Brain pericyte (primary cell): ENCODE measurements at places on chromosomes 13 and 19.

- DNase-seq, result peak; percentile 54
Observed at GRCh38 chr13:75749407-75749806, 113.3 kb downstream of the LMO7 start.

GRCh38 chr13:42354241-42355091, 82.5 kb downstream of the AKAP11 start:
- peak; percentile 47 for DNase-seq

DNA sequence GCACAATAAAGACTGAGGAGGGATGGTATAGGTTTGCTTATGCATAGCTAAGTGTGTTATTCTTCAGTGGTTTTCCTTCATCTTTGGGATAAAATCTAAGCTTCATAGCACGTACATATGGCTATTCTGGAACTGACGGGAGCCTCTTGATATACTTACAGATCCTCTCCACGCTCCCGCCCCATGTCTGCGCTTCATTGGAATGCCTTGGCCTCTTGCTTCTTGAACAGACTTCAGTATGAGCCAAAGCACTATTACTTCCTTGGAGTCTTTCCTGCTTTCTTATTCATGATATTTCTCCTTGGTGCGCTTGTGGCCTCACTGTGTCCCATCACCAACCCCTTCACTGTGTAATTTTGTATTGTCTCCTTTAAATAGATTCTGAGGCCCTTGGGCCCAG, 111.1 kb upstream of the RNF113B start:
- no peak for DNase-seq

GRCh38 chr19:408441-408901, 476 bp downstream of the C2CD4C start:
- no peak for DNase-seq

GRCh38 chr13:62278271-62278670, 862.6 kb upstream of the PCDH20 start:
- no peak for DNase-seq

GRCh38 chr19:11338121-11338520, 1.3 kb downstream of the RAB3D start:
- no peak for DNase-seq

DNA sequence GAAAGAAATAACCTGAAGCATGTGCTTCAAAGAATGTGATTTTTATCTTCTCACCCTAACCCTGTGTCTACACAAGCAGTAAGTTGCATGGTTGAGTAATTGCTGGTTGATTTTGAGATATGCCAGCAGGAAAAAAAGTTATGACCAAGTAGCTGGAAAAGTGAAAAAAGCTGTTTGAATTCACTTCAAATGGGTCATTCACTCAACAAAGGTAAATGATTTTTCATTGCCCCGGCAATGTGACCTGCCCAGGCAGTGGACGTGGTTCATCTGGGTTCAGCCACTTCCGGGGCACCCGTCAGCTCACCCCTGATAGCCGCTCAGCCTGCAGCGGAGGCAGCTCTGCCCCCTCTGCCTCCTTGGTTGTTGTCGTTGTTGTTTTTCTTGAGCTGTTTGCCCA, 18.5 kb downstream of the TNFRSF19 start:
- DNase-seq, result no peak

DNA sequence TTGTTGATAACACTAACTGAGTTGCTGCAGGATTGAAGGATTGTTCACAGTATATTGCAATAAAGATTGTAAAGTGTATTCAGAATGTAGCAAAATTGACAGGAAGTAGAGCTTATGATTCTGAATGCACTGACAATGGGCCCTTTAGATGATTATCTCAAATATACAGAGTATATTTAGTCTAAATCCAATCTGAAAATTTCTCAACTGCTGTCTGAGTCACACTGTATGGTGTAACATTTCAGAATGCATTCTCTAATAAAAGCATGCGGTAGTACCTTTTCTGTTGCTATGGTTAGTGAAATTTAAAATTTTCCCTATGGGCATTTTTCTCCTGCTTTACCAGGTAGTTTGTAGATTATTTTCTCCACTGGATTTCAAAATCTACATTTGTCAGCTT, 365.2 kb downstream of the PCDH17 start:
- DNase-seq, result no peak

GRCh38 chr13:20311022-20311421, 78.9 kb upstream of the GJB6 start:
- DNase-seq, result no peak

GRCh38 chr19:39398297-39398864, 7.2 kb downstream of the MED29 start:
- DNase-seq, result no peak

DNA sequence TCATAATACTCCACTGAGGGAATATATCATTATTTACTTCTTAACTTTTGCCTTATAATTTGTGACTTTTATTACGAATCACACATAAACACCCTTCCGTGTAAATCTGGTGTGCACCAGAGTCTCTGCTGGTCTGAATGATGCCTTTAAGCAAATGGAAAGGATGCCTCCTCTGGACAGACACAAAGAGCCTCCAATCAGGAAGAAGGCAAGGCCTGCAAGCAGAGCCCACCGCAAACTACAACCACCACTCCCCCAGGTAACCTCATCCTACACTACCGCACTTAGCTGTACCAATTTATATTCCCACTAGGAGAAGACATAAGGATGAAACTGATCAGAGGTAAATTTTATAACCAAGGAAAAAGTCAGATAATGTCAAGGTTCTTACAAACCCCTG, 137.6 kb downstream of the KLF12 start:
- no peak for DNase-seq

DNA sequence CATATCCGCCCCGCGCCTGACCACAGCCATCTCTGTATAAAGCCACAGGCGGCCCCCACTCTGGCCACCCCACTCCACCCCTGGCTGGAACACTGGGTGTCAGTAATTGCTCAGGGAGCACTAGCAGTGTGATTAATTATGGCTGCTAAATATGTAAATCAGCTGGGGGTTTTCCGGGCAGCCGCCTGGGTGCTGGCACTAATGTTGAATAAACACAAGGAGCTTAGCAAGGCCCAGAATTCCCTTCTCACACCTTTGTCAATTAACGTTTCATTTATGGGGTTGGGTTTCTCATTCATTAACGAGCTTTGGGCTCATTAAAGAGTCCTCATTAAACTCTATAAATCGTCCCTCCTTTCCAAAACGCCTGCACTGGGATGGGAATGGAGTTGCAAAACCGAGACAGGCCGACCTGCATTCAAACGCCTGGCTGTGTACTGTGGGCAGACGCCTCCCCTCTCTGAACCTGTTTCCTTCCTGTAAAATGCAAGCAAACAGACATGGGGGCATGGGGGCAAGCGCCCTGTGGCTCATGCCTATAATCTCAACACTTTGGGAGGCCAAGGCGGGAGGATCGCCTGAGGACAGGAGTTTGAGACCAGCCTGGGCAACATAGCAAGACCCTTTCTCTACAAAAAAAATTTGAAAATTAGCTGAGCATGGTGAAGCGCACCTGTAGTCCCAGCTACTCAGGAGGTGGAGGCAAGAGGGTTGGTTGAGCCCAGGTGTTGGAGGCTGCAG, 17.7 kb upstream of the OLFM2 start:
- no peak for DNase-seq

- DNase-seq, result no peak
Observed at GRCh38 chr19:5246554-5247155, 94.0 kb downstream of the PTPRS start.

- DNase-seq, result no peak
Observed at GRCh38 chr13:77310579-77311279, 16.2 kb downstream of the MYCBP2 start.

DNA sequence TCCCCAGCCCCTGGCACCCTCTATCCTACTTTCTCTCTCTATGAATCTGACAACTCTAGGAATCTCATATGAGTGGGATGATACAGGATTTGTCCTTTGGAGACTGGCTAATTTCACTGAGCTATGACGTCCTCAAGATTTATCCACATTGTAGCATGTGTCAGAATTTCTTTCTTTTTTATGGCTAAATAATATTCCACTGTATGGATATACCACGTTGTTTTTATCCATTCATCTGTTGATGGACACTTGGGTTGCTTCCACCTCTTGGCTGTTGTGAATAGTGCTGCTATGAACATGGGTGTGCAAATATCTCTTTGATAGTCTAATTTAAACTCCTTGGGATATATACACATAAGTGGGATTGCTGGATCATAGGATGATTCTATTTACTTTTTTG, 24.0 kb upstream of the INSR start:
- no peak for DNase-seq

DNA sequence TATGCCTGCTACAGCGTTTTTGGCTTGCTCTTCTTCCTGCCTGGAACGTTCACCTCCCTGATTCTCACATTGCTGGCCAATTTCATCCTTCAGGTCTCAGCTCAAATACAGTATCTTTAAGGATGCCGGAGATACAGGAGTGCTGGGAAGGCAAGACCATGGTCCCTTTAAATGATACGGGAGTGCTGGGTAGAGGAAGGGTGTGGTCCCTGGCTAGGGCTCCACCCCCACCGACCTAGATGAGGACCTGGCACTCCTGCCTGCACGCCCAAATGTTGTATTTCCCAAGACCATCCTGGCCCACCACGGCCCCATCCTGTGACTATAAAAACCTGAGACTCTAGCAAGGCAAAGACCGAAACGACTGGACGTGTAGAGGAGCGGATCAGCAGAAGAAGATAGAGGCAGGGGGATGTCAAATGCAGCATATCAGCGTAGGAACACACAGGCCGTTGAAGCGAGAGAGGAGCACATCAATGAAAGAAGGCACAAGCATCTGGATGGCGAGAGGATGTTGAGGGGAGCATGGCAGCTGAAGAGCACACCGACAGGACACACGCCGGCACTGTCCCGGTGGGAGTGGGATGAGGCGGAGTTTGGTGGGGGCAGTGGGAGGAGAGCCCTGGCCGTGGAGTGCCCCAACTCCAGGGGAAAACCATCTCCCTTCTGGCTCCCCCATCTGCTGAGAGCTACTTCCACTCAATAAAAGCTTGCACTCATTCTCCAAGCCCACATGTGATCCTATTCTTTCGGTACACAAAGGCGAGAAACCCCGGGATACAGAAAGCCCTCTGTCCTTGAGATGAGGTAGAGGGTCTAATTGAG, 74.0 kb downstream of the PCDH9 start:
- no peak for DNase-seq

DNA sequence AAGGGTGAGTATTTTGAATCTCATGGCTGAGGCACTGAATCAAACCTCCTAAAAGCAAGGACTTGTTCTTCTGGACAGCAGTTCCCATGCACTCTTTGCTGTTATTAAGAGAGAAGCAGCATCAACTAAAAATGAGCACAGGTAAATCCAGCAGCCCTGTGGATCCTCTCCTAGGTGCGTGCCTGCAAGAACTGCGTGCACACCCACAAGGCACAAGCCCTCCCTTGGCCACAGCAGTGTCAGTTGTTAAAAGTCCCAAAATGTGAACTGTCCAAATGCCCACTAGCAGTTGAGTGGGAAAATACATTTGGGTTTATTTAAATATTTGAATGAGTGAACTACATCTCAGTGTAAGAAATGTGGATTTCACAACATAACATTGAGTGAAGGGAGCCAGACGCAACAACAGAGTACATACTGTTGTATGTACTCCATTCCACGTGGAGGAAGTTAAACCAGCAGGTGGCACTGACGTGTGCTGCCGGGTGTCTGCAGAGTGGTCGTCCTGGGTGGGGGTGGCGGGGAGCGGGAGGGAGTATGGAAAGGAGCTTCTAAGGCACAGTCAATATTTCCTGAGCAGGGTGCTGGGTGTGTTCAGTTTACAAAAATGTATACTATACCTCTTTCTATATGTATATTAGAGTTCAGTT, 266.4 kb downstream of the NALCN start:
- DNase-seq, result no peak

DNA sequence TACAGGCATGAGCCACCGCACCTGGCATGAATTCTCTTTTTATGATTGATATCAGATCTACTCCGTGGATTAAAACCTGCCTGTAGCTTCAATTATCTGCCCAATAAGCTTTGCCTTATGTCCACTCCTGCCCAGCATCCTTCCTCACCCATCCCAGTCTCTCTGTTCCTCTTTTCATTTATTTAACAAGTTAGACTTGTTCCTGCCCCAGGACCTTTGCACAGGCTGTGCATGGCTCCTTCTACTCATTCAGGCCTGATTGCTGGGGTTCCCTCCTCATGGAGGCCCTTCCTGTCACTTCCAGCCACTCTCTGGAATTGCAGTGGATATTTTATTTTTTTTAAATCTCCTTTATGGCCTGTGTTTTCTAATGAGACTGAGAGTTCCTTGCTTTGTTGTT, 27.6 kb downstream of the SMARCA4 start:
- no peak for DNase-seq

GRCh38 chr19:47494211-47494547, 10.2 kb upstream of the KPTN start:
- no peak for DNase-seq

DNA sequence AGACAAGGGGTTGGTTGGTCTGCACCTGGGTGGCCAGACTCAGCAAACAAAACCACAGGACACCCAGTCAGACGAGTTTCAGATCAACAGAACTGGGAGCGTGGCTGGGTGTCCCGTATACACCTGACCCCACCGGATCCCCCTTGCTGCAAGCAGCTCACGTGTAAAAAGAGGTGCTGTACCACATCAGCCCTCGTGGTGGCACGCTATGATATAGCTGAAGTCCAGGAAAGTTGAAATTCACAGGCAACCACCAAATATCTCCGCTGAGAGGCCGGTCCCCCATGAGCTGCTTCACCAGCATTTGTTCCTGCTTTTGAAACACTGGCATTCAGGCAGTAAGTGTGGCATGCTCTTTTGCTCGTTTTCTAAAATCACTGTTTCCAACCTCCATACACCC, 92.3 kb downstream of the TUBA3C start:
- no peak for DNase-seq
